Activated CD4-positive, alpha-beta T cell treated with anti-CD3 and anti-CD28 coated beads, Interleukin-2, amount 50 U/mL, for 24 hours (primary cell): ENCODE measurements at places on chromosomes 13 and 19.

DNA sequence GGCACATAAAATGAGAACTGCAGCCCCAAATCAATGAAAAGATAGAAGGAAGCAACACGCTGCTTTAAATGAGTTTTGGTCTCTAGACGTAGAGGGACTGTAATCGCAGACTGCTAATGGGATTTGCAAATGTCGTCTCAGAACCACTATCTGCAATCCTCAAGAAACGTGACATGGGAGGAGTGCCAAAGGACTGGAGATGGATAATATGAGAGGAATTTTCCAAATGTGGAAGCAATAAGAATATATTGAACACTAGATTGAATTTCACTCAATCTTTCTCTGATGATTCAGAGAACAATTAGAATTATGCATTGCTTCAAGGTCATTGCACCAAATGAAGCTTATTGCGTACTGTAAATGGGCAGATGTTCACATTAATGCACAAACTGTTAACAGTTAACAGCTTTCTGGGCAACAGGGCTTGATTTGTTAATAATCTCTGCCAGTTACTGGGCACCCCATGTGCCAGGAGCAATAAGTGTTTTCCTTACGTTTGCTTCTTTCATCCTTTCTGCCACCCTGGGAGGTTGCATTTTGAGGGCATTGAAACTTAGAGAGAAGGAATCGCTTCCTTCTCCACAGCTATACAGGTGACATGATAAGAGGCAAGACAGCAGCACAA lies 62.8 kb upstream of the WASF3 start:
- no peak for DNase-seq

DNA sequence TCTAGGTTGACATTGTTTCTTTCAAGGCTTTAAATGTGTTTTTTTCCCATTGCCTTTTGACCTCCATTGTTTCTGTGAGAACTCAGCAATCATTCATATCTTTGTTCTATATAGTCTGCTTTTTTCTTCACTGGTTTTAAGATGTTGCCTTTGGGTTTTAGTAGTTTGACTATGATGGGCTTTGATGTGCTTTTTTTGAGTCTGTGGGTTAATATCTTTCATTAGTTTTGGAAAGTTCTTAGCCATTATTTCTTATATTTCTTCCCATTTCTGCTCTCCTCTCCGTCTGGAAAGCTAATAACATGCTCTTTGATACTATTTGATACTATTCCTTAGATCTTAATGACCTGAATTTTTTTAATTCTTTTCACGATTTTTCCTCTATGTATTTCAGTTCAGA lies 32.7 kb downstream of the CCDC8 start:
- no peak for DNase-seq

DNA sequence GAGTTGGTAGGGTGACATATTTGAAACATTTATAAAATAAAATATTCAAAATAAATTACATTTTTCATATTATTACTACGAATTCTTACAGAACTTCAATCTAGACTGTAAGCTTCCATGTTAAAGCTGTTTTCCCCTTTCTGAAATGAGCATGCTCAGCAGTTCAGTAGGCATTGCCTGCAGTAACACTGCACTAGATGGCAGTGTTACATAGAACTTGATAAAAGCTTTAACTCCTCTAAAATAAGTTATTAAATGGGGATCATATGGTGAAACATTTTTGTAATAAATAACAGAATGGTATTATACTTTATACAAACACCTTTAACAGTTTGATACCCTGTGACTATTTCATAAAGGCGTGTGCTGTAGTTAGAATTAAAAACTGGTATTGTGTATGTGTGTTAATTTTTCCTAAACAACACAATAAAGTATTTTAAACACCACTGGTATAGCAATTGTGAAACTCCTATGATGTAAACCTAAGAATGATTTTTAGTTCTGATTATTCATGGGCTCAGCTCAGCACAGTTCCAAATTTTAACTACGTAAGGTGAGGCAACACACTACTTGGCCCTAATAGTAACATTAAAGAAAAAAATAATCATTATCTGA lies 11.6 kb upstream of the GPR18 start:
- no peak for DNase-seq

DNA sequence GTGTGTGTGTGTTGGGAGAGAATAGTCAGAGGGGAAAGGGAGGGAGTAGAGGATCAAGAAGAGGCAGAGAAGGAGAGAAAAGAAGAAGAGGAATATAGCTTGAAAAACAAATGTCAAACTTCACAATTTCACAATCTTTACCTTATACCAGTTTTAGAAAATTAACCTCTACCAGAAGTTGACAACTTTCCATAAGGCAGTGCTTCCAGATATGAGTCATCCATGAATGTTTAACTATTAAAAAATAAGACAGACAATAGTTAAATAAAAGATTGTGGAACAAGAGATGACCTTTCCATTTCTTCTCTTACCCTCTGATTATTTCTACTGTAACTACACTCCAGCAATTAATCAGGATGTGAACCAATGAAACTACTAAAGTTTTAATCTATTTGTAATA lies 229.4 kb downstream of the ITGBL1 start:
- no peak for DNase-seq

- DNase-seq: no peak
Observed at GRCh38 chr19:29062475-29063435, 150.2 kb downstream of the UQCRFS1 start.

GRCh38 chr19:48216933-48217332 lies 38.8 kb downstream of the CARD8 start:
- no peak for DNase-seq

GRCh38 chr19:12788682-12789097 lies 2.6 kb upstream of the JUNB start:
- no peak for DNase-seq

DNA sequence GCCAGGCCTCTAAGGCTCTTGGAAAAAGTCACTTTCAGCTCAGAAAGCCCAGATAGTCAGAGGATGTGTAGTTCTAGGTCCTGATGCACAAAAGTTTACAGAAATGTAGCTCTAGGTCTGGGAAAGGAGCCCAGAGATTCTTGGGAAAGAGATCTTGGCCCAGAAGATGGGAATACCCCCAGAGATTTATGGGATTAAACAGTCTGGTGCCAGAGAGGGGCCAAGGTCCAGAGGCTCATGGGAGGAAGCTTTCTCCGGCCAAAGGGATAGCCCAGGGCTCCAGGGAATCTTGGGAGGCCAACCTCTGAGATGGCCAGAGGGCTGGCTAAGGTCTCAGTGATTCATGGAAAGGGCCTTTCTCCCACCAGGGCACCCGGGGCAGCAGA lies 15.2 kb downstream of the BCAT2 start:
- no peak for DNase-seq

DNA sequence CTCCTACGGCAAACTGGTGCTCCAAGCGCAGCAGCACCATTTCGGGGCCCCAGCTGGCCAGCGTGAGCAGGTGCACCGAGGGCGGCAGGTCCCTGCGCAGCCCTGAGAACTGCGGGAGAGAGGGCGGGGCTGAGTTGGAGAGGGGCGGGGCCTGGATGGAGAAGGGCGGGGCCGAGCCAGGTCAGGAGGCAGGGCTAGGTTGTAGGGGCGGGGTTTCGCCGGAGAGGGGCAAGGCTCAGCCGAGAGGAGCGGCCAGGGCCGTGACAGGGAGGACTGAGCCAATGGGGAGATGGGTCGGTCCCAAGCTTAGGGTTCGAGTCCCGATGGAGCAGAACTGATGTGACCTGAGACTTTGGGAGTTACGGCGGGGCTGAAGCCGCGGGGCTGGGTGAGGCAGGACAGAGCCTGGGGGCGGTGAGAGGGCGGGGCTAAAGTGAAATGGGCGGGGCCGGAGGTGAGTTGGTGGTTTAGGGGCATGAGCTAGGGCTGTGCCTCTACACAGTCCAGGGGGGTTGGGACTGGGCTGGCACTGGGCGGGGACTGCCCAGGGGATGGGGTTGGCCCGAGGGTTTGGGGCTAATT lies 19.0 kb downstream of the MAN2B1 start:
- DNase-seq: peak; percentile 22

- no peak for DNase-seq
Observed at GRCh38 chr13:31105020-31105795, 56.5 kb downstream of the HSPH1 start.

GRCh38 chr19:54462655-54463530 lies 685 bp downstream of the LENG9 start:
- peak; percentile 48 for DNase-seq

- no peak for DNase-seq
Observed at GRCh38 chr13:113969973-113970611, 3.8 kb downstream of the C13orf46 start.

DNA sequence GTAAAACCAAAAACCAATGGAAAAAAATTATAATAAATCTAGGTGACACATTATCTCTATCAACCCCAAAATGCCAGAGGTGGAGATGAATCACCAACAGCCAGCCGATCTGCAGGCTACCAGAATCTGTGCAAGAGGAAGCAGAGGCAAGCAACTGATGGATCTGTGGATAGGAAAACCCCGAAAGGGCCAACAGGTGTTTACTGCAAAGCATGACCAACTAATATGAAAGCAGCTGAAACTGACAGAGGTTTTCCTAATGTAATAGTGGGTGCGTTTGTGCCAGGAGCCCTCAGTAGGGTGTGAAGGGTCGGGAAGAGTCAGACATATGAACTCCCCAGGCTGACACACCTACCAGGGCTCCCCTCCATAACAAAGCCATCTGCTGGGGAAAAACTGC lies 554.6 kb downstream of the RFC3 start:
- no peak for DNase-seq

- DNase-seq: no peak
Observed at GRCh38 chr19:56601375-56601774, 6.3 kb downstream of the ZNF71 start.

- DNase-seq: no peak
Observed at GRCh38 chr13:41460930-41461329, 3.6 kb downstream of the RGCC start.

DNA sequence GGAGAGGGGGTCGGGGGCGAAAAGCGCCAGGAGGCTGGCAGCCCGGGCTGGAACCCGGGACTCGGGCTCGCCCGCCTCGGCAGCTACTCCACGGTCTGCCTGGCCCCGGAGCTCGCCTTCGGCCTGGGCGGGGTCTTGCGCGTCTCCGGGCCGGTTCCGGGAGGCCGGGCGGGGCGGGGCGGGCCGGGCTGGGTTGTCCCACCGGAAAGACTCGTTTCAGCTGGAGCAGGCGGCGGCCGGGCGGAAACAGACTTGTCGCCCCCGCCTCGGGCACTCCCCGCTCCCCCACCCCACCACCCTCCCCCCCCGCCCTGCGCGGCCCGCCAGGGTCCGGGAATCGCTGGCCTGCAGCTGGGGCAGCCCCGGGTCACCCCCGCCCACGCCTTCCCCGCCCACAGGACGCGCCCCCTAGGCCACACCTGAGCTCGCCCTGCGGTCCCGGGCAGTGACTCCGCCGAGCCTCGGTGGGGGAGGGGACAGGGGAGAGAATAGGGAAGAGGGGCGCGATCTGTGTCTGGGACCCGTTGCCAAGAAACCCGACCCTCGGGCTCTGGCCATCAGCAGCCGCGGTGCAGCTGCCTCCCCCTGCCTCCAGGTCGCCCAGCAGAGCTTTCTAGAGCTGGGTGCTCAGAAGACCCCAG lies 109.4 kb downstream of the KCTD15 start:
- DNase-seq: no peak

DNA sequence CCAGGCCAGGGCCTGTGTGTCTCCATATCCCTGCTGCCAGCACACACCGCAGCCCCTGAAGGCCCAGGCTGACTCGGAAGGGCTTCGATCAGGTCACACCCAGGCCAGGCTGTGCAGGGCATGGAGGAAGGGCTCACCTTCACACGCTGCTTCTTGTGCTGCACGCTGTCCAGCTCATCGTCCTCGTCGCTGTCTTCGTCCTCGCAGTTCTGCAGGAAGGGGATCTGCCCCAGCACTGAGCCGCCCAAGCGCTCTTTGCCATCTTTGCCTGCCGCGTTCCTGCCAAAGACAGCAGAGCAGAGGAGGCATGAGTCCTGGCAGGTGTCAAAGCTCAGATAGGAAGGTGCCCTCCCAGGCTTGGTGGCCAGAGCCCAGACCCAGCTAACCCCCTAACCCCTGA lies 13.7 kb upstream of the PRKD2 start:
- no peak for DNase-seq

DNA sequence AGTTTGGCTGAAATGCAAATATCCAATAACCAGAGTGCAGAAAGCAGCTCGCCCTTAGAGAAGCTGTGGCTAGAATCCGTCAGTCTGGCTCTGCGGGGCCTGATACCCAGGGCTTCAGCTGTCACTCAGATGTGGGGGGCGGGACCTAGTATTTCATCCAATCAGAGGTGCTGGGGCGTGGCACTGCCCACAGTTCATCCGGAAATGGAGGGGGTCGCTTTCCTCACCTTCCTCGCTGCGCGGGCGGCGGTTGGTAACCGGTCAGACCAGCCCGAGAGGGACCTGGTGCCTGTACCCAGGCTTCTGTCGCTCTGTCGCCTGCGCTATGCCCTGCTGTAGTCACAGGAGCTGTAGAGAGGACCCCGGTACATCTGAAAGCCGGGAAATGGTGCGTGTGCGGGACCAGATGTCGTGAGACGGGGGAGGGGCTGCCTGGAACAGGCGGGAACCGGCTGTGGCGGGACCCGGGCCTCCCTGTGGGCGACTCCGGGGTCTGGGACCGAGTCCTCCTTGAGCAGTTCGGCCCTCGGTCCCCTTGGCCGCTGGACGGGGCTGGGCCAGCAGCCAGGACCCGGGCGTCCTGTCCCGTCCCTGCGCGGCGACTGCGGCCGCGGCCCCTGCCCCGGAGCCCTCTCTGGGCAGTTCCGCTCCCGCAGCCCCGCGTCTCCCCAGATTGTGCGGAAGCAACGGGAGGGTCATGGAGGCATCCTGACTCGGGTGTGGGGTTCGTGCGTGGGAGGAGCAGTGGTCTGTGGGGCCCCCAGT lies at the start of gene ZNF700:
TSS of gene ZNF700 (plus strand) at position 222 of the 765 bp plus-strand sequence. CDS start at position 326, 104 bp downstream.
- peak; percentile 94 for DNase-seq

DNA sequence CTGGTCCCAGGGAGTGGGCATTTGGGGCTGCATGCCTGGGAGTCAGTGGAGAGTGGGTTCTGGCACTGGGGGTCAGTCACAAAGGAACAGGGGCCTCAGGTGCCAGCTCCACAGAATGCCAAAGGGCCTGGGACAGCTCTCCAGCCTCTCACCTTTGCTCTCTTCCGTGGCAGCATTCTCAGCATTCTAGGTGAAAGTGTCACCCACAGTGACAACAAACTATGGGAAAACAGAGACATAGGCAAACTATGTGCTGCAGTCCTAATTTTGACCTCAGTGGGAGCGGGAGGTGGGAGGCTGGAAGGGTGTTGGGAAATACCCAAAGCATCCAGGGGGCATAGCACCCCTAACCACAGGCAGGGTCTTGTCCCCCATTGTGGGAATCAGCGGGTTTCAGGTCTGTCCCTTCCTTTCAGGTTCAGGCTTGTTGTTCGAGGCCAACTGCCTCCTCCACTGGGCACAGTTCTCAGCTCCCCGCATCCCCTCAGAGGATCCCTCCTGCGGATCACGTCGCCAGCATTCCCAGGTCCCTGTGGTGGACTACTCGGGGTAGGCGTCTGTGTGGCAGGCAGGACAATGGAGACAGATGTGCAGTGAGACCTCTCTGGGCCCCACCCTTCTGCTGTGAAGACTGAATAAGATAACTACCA lies 52.4 kb downstream of the TSHZ3 start:
- no peak for DNase-seq

GRCh38 chr13:22936228-22936627 lies 244.6 kb upstream of the SGCG start:
- no peak for DNase-seq

- DNase-seq: no peak
Observed at GRCh38 chr13:28522871-28523270, 27.9 kb upstream of the FLT1 start.

GRCh38 chr19:16216744-16217670 lies 19.3 kb downstream of the AP1M1 start:
- DNase-seq: no peak
